ENCODE measurements at places on chromosomes 7 and 10.

DNA sequence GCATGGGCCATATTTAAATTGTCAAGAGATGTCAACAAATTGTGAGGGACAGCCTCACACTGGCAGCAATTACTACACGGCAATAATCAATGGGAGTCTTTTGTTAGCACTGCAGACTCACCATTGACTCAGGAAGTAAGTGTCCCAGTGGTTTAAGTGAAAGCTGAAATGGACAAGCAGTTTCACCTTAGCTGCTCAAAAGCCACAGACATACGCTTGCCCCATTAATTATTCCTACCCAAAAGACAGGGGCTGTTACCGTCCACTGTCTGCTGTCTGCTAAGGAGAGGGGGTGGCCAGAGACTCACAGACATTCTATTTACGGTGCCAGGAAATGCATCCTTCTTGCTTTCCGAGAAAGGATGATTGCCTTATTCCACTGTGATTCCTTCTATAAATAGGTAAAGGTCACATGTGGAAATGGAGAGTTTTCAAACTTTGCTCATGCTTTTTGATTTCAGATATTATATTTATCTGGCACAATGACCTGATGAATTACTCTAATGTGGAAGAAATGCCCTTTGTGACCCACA, 309.7 kb upstream of the NFE2L3 start:
- DNase-seq, result no peak

DNA sequence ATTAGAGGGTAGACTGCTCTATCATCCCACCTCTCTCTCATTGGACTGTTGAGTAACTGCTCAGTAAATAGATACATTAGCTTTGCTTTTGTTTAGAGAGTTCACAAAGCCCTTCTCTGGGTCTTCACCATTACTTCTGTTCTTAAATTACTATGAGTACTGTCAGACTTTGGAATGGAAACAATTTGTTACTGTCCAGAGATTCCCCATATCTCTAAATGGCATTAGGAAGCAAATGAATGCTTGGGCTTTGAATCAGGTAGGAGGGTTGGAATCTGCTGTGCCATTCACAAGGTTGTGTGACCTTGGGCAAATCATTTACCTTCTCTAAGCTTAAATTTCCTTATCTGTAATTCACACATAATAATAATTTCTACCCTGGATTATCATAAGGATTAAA, 541.0 kb upstream of the FZD8 start:
- peak; percentile 53 for DNase-seq

GRCh38 chr7:149735779-149736477, 37.5 kb downstream of the ZNF467 start:
- no peak for DNase-seq

DNA sequence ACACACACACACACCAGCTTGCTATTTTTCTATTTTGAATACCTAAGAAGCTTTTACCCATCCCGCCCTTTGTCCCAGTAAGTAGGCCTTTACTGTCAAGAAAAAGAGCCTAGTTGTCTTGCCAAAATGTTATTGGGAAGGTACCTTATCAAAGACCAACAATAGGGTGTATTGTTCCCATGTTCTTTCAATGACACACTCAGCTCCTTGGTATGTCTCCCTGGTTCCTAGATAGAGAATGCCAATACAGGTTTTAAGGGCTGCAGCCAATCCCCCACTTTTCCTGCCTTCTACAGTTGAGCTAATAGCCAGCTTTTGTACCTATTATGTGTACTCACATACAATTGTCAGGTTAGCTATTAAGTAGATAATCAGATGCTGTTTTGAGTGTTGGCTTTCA, 92.0 kb upstream of the LRRTM3 start:
- DNase-seq, result peak; percentile 30

- no peak for DNase-seq
Measured at GRCh38 chr7:44211126-44211675, 10.4 kb downstream of the YKT6 start.

DNA sequence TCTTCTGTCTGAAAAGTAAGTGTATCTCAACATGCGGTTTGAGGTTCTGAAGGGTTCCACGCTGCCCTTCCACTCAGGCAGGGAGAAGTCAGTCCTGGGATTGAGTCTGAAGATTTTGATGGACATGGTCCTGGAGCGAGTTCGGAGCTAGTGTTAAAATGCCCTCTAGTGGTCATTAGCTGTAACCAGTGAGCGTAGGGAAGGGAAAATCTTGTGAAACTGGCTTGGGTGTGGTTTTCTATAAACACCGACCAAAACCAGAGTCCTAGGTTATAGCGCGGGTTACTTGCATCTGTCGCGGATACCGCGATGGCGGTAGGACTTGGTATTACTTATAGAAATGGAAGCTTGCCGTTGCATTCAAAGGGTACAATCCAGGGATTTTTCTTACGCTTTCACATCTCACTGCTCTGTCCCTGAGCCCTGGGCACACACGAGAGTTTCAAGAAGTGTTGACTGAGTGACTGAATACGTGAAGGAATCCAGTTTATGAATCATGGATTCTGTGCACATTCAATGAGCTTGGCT, 348.2 kb upstream of the C7orf33 start:
- peak; percentile 41 for DNase-seq

DNA sequence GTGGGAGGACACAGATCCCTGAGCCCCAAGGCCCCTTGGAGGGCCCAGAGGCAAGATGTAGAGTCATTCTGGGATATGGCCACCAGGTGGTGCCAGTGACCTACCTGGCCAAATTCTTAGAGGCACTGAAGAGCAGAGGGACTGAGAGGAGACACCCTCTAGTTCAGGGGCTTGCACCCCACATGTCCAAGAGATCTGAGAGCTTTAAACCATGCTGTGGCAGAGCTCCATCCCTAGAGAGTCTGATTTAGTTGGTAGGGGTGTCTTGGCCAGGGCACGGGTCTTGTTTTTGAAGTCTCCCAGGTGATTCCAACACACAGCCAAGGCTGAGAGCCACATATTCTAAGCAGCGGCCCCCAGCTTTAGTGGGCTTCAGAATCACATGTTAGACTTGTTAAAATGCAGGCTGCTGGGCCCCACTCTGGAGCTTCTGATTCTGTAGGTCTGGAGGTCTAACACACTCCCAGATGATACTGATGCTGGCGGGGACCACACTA, 52.5 kb downstream of the PRF1 start:
- DNase-seq, result peak; percentile 51

DNA sequence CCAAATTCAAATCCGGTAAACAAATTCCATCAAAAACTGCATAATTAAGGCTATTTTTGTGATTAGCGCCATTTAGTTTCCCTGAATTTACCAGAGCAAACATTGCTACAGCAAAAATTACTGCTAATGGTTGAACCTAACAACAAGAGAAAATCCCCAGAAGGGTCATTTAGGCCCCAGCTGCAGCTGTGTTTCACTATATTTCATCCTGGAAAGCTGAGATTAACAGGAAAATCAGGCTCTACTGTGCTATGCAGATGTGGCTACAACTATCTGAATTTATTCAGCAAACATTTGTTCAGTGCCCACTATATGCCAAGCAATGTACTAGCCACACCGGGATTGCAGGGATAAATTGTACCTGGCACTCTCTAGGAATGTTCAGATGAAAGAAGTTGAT, 104.0 kb downstream of the PON1 start:
- no peak for DNase-seq

DNA sequence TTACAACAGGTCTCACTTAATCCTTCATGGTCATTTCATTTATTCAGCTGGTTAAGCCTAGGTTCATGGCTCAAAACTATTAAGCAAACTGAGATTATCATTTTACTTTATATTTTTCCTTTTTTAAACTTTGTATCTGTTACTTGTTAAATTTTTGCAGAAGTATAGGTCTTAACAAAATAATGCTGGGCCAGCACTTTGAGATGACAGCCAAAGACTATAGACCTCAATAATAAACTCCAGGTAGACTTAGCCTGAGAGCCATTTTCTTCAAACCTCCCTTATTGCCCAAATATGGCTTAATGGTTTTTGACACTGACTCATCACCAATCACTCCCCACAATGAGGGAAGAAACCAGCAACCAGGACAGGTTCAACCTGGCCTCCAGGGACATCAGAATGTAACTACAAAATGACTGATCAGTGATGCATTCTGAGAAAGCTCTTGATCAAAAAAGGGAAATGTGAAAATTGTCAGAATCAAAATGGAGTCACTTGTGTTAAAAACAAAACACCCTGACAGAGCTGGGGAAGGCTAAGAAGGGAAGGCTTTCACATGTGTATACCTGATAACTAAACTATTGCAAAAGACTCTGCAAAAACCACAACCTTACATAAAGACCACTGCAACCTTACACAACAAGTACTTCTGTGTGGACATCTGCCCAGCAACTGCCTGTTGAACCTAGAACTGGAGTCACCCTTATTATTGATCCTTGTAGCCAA, 2.1 kb upstream of the CCDC126 start:
- peak; percentile 88 for DNase-seq

DNA sequence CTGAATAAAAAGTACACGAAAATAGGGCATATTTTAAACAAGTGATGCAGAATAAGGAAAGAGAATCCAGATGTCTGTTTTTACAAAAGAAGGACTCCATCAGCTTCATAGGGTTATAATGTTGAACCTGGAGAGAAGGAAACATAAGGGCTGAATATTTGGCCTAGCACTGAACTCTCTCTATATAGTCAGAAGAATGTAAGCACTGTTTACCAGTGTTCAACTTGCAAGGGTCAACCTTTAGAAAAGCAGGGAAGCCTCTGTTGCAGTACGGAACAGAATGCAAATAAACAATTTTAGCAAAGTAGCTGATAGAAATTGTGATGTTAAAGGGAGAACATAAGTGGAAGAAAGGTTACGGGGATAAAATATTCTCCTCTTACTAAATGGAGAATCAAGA, 16.2 kb downstream of the CDK6 start:
- no peak for DNase-seq
